ENCODE measurements at places on chromosomes 3 and 15.

DNA sequence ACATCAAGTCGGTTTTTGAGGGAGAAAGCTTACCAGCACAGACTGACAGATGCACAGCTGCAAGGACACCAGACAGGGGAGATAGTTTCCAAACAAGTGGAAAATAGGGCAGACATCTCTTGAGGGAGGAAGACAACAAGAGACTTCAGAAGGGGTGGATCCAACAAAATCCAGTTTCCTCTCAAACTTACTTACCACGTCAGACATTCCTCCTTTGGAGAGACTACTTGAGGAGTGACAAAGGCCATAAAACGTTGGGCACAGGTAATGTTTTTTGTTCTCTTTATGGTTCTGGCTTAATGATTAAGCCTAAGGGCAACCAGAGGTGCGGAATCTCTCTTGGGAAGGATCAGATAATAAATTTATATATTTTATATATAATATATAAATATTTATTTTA, 76.1 kb downstream of the CD200 start:
- DNase-seq, result no peak

DNA sequence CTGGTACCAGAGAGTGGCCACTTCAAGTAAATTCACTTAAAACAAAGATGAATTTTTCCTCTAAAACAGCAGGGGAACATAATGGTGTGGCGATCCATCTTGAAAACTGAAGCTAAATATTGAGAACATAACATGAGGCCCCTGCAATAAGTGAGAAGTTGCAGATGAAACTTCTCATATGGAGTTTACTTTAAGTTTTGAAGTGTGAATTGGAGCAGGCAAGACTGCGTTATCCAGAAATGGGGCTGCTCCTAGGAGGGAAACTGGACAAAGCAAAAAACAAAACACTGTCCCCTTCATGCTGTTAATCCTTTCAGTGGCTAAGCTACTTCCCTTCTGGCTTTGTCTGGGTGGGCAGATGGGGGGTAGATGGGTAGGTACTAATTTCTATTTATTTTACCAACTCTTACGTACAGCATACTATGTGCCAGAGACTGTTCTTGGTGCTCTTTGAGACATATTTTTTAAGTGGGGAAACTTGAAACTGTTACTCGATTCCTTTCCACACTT, 172.8 kb downstream of the TAFA4 start:
- no peak for DNase-seq

DNA sequence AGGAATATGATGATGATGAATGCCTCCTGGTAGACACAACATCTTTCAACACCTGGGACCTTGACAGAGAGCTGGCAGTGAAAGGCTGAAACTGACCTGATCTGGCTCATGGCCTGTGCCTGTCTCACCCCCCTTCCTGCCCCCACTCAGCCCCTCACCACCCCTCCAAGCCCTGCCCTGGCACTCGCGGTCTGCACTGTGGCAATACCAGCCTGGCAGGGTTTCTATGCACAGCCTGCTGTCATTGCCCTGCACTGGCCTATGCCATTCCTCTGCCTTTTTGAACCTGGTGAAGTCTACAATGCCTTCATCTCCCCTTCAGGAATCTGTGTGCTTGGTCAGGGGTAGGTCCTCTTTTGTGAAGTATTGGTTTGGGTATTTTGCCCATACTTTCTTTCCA, 56.5 kb downstream of the ACAD9 start:
- no peak for DNase-seq

DNA sequence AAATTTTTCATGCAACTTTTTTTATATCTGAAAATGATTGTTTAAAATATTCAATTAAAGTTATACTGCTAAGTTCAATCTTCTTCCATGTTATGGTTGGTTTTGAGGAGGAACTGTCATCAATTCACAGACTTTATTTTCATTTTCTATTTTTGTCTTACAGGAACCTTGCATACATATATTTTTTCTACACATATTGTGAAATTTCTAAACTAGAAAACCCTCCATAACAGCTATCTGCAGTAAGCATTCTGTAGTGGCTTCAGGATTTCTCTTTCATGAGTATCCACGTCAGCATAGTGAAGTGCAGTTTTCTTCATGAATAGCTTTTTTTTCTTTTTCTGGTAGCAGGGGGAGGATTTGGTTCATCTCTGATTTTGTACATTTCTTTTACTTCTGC, 48.2 kb downstream of the ATR start:
- DNase-seq, result no peak

DNA sequence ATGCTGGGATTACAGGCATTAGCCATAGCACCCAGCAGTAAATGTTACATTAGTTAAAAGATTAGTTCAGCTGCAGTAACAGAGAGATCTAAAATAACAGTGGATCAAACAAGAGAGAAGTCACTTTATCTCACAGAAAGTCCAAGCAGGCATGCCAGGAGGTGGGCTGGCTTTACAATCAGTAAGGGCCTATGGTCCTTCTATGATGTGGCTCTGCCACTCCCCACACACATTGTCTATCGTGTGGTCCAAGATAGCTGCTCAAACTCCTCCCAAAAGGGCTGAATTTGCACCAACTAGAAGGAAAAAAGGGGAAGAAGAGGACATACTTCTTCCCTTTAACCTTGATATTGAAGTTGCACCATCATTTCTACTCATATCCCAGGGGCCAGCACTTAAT, 4.6 kb upstream of the RUVBL1 start:
- DNase-seq, result no peak

- DNase-seq, result no peak
Observed at GRCh38 chr3:70974747-70975146, 608.8 kb downstream of the FOXP1 start.

DNA sequence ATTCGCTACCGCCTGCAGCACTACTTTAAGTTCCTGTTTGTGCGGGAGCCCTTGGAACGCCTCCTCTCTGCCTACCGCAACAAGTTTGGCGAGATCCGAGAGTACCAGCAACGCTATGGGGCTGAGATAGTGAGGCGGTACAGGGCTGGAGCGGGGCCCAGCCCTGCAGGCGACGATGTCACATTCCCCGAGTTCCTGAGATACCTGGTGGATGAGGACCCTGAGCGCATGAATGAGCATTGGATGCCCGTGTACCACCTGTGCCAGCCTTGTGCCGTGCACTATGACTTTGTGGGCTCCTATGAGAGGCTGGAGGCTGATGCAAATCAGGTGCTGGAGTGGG, 995 bp downstream of the CHST14 start:
- no peak for DNase-seq
